ENCODE measurements at places on chromosomes 4 and X.

- no peak for DNase-seq
Measured at GRCh38 chrX:130084631-130085237, 25.6 kb downstream of the ELF4 start.

DNA sequence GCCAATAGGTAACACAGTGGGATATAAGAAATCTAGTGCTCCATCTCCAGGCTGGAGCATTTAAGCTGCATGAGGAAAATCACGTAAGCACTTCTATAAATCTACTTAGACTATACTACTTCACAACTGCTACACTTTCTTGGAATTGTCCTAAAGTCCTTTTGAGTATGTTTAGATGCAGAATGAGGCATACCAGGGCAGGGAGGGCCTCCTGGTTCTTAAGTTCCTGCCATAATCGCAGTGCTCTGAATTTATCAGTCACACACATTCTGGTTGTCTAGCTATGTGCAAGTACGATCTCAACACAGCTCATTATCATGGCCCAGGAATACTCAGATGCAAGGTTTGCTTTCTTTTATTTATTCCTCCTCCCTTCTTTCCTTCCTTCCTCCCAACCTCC lies 130.3 kb downstream of the GUCY2F start:
- no peak for DNase-seq

GRCh38 chr4:74370912-74371311 lies 6.0 kb downstream of the EREG start:
- no peak for DNase-seq

- DNase-seq = no peak
Measured at GRCh38 chrX:56994375-56995270, 718 bp downstream of the SPIN3 start.

- DNase-seq = no peak
Measured at GRCh38 chr4:25351777-25352416, 25.2 kb upstream of the ANAPC4 start.

DNA sequence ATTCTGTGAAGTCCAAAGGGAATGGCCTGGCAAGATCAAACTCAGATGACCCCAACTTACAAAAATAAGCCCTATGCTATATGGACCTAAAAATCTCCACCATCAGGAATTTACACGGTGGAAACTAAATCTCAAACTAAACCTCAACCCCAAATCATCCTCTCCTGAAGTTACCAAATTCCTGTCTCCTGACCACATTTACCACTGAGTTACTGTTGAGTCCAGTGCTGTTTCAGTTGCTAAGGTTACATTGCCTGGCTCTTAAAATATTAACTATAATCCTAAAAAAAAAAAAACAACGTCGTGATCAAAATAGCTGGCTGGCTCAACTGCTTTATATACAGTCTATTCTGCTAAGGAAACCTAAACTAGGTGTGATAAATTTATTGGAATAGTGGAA lies 315.2 kb upstream of the SLIT2 start:
- DNase-seq = no peak

DNA sequence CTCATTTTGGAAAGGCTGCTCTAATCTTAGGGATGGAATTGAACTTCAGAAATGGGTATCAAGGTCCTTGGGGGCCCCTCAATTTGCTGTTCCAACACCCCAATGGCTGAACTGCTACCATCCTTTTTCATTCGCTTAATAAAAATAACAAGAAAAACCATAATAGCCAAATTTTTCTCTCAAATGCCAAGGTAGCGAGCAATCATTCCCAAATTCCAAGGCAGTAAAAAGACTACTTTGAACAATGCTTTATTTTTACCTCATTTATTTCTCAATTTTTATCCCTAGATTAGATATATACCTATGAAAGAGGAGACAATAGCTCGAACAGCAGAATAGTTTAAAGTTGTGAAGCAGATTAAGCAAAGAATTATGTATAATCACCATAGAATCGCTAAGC lies 323.4 kb upstream of the SLC7A11 start:
- no peak for DNase-seq

GRCh38 chrX:40282946-40283660 lies 185.3 kb upstream of the BCOR start:
- DNase-seq = no peak

DNA sequence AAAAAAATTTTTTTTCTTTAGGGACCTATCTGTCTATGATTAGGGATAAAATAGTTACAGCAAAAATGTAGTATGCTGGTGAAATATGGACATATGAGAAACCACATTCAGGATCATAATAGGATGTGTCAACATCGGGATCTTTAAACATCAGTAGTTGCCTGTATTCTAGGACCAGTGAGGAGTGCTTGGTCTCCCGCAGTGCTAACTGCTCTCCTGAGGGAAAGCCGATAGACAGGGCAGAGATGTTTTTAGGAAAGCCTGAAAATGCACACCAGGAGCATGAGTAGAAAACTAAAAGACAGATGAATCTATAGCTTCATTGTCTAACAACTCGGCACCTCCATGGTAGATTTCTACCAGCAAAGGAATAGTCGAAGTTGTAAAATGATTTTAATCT lies 178.1 kb upstream of the SMIM31 start:
- DNase-seq = no peak

DNA sequence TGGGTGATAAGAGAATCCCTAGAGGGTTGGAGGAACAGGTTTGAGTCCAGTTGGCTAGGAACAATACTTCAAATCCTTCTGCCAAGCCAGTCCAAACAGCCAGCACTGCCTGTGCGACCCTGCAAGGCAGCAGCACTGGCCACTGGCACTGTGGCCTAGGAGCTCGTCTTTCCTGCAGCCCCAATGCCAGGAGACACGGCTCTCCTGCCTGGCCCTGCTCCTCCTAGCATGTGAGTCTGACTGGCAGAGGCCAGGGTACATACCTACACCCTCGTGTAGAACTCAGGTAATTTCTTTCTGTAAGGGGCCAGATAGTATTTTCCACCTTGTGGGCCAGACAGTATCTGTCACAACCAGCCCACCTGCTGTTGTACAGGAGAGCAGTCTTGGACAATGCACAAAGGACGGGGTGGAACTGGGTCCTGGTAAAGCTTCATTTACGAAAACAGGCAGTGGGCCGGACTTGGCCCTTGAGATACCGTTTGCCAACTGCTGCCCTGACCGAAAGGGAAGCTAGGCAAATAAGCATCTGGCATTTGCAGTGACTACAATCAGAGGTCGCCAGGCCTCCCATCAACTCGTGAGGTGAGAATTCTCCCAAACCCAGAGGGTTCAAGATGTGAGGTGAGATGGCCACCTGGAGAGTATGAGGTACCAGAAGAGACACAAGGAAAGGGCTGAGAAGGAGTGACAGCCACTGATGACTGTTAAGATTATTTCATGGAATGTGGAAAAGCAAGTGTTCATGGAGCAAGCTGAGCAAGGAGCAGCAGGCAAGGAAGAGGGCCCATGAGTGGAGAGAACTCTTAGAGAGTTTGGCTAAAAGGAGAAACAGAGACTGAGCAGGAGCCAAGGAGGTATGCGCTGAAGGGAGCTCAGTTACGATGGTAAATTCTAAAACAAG lies 29.8 kb upstream of the IRAK1 start:
- DNase-seq = no peak

DNA sequence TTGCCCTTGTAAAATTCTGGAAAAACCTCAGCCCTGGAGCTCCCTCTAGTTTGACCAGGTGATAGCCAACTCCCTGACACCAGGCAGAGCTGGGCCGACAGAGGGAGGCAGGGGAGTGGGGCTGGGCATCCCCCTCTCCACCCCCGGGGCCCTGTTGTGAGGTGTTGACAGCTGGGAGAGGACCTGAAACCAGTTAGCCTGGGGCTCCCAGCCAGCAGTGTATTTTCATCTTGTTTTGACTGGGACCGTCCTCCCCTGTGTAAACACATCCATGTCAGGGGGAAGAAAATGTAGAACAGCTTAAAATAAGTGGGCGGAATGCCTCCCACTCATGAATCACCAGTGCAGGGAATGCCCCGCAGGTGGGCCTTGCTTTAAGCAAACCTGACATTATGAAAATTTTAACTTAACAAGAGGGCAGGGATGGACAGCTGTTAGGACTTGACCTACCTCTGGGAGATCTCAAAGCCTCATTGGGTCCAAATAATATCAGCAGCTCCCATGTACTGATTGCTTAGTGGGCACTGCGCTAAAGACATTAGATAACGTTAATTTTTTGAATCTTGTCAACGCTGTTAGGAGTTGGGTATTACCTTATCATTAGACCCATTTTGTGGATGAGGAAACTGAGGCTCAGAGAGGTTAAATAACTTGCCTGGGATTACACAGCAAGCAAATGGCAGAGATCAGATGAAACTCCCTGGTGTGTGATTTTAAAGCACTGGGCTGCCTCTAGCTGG lies 45.9 kb downstream of the TSC22D3 start:
- no peak for DNase-seq

- DNase-seq = no peak
Measured at GRCh38 chr4:14254252-14254651, 626.7 kb upstream of the BOD1L1 start.

DNA sequence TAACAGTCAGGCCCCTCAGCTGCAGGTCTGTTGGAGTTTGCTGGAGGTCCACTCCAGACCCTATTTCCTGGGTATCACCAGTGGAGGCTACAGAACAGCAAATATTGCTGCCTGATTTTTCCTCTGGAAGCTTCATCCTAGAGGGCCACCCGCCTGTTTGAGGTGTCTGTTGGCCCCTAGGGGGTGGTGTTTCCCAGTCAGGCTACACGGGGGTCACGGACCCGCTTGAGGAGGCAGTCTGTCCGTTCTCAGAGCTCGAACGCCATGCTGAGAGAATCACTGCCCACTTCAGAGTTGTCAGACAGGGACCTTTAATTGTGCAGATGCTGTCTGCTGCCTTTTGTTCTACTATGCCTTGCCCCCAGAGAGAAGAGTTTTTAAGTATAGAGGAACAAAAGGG lies 160.8 kb downstream of the DKK2 start:
- no peak for DNase-seq

DNA sequence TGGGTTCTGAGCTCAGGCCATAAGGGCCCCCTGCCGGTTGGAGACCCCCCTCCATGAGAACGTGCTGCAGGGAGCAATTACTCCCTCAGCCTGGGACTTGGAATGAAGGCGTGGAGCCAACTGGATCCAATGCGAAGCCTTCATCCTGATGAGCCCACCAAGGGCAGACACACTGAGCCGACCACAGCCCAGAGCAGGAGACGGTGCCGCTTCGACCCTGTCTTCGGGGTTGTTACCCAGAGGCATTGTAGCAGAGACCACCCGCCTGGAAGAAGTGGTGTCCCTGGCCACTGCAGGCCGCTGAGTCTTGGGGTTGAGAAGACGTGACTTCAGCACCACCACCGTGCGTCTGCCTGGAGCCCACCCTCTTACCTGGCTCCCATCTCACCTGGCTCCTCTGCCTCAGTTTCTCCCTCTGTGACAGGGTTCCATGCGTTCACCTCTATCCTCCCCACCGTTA lies 7.0 kb upstream of the NKX1-1 start:
- DNase-seq = no peak

Data from central memory CD8-positive, alpha-beta T cell (primary cell).